Suprapubic skin (tissue), 4 donors: ENCODE measurements at places on chromosomes 7 and 10. TPM values are rescaled to one million over a fixed set of nuclear protein-coding genes. Genes with fewer than 3 reads are reported as not detected.

IFRD1 gene
- total RNA-seq, result 30.7 TPM

DNA sequence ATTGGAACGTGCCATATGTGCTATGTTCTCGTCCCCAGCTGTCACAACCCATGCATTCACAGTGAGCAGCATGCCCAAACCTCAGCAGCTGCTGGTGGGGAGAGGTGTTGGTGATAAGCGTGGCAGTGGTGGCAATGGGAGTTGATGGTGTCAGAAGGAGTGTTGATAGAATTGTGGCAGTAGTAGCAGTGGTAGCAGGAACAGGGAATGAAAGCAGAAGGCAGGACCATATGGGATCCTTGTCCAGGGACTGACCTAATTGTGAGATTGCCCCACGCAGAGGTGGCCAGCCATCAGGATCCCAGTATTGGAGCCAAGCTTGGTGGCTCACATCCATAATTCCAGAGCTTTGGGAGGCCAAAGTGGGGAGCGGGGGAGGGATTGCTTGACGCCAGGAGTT, 276.3 kb downstream of the GALNT17 start:
- no peak for DNase-seq

DNA sequence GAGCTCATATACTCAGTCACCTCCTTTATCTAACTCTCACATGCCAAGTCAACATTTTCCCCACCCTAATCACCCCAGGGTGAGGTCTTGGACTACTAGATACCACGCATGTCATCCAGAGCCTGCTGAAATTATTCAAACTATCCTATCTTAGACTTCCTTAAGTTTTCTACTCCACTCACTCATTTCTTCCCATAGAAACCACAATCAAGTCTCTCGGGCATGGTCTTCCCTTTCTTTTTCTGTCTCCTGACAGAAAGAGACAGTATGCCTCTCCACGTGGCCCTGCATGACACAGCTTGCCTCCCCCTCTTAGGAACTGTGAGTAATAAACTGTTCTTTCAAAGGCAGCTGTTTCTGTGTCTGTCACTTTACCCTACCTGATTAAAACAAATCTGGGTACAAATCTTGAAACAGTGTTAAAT, 29.4 kb downstream of the TAS2R41 start:
- no peak for DNase-seq

FOXL3 gene
- total RNA-seq, result not detected

DNA sequence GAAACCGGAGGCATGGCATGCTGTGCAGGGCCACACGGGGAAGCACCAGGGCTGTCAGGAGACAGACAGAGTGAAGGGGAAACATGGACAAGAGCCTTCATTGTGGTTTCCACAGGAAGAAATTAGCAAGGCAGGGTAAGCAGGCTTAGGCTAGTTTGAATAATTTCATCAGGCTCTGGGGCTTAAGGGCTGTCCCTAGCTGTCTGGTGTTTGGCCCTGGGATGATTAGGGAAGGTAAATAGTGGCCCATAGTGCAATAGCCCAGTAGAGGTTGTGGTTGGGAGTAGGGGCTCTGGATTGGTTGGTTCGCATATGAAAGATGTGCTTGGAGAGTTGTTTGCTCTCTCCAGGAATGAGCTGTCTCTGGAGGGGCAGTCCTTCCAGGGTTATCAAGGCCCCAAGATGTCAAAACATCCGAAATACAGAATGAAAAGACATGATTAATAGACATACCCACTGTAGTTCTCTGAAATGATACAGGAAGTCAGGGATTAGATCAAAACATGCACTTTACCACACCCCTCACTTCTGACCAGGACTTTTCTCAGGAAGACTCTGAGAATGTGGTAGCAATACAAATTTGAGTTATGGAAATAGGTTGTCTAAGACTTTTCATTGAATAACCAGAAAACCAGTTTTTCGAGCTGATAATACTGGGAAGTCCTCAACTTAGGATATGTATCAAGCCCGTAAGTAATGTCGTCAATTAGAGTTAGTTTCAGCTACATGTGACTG, 224.9 kb upstream of the NFE2L3 start:
- no peak for DNase-seq
